ENCODE measurements at places on chromosomes 7 and 10. TPM values are rescaled to one million over a fixed set of nuclear protein-coding genes. Genes with fewer than 3 reads are reported as not detected.

EIF5AL1 gene
- total RNA-seq: 0.14 TPM

DNA sequence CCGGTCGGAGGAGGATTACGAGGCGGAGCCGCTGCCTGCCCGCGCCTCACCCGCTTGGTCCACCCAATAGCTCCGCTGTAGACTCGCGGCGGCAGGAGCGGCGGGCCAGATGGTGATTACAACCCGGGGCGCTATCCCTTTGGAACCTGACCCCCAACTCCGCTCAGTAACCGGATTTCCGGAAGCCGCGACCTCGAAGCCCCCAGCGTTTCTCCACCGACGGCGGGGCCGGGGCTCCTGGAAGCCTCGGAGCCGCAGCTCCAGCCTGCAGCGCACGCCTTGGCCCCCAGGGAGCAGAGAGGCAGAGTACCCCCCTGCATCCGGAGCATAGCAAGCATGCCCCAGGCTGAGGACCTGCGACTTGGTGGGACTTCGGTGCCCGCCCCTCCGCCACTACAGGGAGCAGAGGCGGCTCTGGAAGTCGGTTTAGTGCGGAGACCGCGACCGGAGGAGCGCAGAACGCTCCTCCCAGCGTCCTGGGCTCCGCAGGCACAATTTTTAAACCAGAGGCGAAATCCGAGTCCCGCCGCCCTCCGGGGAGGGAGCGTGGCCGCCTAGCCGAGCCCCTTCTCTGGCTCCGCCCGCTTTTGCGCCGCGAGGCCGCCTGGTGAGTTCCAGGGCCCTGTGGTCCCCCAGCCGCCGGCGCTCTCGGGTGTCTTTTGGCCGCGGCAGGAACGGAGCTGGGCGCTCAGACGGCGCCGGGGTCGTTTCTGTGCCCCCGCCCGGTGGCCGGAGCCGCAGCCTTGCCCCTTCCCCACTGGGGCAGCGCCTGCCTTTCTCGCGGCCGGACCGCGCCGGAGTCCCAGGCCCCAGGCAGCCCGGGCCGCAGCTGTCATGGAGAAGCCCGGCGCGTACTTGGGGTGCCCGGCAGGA, 28.2 kb upstream of the BMS1 start:
- no peak for DNase-seq
- H3K36me3 ChIP-seq: no peaks in the 10 kb centered on the region
- no peak overlapping the region for H3K27ac ChIP-seq

DNA sequence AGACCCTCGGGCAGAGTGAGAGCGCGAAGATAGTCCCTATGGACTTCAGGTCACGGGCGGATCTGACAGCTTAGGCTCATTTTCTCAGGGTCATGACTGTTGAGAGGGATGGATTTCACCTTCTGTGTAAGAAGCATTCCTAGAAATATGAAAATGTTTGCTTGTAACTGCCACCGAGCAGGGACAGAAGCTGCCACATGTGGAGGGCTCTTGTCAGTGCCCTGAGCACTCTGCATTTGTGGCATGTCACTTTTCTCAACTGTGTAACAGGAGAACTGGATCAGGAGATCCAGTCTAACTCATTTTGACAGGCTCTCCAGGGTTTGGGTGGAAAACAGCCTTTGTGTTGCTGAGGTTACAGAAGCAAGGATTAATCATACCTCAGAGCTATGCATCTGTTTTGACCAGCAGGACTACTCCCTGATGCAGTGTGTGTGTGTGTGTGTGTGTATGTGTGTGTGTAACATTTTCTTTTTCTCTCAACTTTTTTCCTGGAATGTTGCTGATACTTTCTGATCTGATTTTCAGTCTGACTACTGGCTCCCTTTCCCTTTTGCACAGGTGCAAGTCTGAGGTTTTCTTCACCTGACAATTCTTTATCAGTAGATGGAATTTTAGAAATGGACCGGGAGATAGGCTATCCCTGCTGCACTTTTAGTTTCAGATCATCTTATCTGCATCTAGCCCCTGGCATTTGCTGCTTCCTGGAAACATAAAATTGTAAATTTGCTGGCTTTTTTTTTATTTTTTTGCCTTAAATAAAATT, 183.3 kb downstream of the STK31 start:
- no peak for DNase-seq
- no peaks in the 10 kb centered on the region for H3K36me3 ChIP-seq
- H3K4me1 ChIP-seq: no peaks in the 10 kb centered on the region
- H3K27ac ChIP-seq: no peak overlapping the region
- no peak overlapping the region for H3K4me3 ChIP-seq

PPP1R3A gene
- total RNA-seq: 0.35 TPM

- no peaks in the 10 kb centered on the region for H3K27me3 ChIP-seq
- H3K36me3 ChIP-seq: no peaks in the 10 kb centered on the region
- H3K27ac ChIP-seq: no peak overlapping the region
- no peak overlapping the region for H3K4me3 ChIP-seq
- no peaks in the 10 kb centered on the region for H3K4me1 ChIP-seq
- DNase-seq: no peak
Observed at GRCh38 chr7:108078691-108079090, 51.5 kb downstream of the LAMB4 start.

DNA sequence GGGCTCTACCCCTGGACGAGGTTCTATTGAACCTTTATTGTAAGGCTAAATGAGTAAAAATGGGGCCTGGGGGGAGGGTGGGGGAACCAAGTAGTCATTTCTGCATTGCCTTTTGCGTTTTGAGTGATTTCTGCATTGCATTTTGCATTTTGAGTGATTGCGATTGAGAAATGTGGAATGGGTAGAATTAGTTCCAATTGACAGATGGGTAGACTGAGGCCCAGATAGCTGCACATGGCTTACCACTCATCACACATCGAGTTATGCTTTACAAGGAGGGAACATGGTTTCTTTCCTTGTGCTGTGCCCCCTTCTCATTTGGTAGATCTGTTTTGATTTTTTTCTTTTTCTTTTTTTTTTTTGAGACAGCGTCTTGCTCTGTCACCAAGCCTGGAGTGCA, 858.7 kb downstream of the TYW1 start:
- H3K27ac ChIP-seq: no peak overlapping the region
- no peaks in the 10 kb centered on the region for H3K4me1 ChIP-seq
- no peaks in the 10 kb centered on the region for H3K36me3 ChIP-seq
- no peak for DNase-seq

FAM131B gene
- 3.3 TPM for total RNA-seq

GRCh38 chr10:5964736-5965135, 12.6 kb downstream of the IL15RA start:
- no peak overlapping the region for H3K4me3 ChIP-seq
- no peak overlapping the region for H3K27ac ChIP-seq
- H3K4me1 ChIP-seq: no peaks in the 10 kb centered on the region
- H3K27me3 ChIP-seq: no peaks in the 10 kb centered on the region
- DNase-seq: no peak

STAG3 gene
- 0.56 TPM for total RNA-seq

DNA sequence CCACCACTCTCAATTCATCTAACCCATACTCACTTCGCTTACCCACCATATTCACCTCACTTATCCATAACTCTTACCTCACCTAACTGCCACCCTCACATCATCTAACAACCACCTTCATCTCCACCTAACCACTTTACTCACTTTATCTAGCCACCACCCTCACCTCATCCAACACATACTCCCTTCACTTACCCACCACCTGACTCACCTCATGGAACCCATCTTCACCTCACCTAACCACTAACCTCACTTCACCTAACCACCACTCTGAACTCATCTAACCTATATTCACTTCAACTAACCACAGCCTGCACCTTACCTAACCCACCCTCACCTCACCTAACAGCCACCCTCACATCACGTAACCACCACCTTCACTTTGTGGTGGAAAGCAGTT, 84.2 kb downstream of the VIPR2 start:
- H3K4me1 ChIP-seq: no peaks in the 10 kb centered on the region
- H3K4me3 ChIP-seq: no peak overlapping the region
- no peaks in the 10 kb centered on the region for H3K27me3 ChIP-seq

- no peak overlapping the region for H3K27ac ChIP-seq
- DNase-seq: no peak
- no peak overlapping the region for H3K4me3 ChIP-seq
Observed at GRCh38 chr7:139089118-139089517, 20.4 kb downstream of the ZC3HAV1 start.

TAF3 gene
- 8.2 TPM for total RNA-seq

- peaks cover 27% of the 10 kb centered on the region for H3K4me1 ChIP-seq
- no peaks in the 10 kb centered on the region for H3K36me3 ChIP-seq
- no peak overlapping the region for H3K4me3 ChIP-seq
- no peak for DNase-seq
- H3K27ac ChIP-seq: no peak overlapping the region
Observed at GRCh38 chr10:129075508-129075907, 391.5 kb upstream of the MGMT start.

GRCh38 chr10:18540195-18540594, 111.2 kb downstream of the NSUN6 start:
- peaks cover 13% of the 10 kb centered on the region for H3K36me3 ChIP-seq
- H3K27me3 ChIP-seq: no peaks in the 10 kb centered on the region
- no peak overlapping the region for H3K27ac ChIP-seq
- DNase-seq: no peak
- H3K4me1 ChIP-seq: no peaks in the 10 kb centered on the region

DNA sequence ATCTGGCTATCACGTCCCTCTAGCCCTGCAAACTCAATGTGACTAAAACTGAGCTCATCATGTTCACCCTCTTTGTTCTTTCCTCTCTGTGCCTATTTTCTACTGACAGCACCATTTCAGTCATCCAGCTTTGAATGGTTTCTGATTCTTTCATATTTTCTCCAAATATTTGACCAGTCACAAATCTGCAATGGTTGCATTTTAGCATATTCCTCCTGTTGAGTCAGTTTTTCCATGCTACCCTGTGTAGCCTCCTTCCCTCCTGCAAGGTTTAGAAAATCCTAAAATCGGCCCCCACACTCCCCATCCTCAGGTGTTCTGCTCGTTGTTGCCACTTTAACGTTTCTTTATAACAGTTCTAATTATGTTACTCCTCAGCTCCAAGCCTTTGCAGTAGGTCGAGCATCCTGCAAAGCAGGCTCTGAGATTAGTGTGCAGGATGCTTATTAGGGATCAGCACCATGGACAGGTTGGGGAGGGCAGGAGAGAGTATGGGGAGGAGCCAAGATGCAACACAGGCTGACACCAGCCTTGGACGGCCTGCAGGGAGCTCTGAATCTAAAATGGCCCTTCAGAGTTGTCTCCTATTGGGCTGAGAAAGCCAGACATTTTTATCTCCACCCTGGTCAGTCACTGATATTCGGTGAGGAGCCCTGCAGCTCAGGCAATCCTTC, 531.0 kb upstream of the COBL start:
- no peak for DNase-seq
- no peaks in the 10 kb centered on the region for H3K4me1 ChIP-seq
- H3K4me3 ChIP-seq: no peak overlapping the region
- H3K27ac ChIP-seq: no peak overlapping the region

- no peak for DNase-seq
- peaks cover 7% of the 10 kb centered on the region for H3K4me1 ChIP-seq
- H3K36me3 ChIP-seq: no peaks in the 10 kb centered on the region
- no peak overlapping the region for H3K4me3 ChIP-seq
- no peaks in the 10 kb centered on the region for H3K27me3 ChIP-seq
Observed at GRCh38 chr7:84232646-84233045, 38.1 kb upstream of the SEMA3A start.

ANKRD30A gene
- not detected for total RNA-seq

WDFY4 gene
- total RNA-seq: 14.9 TPM

DNA sequence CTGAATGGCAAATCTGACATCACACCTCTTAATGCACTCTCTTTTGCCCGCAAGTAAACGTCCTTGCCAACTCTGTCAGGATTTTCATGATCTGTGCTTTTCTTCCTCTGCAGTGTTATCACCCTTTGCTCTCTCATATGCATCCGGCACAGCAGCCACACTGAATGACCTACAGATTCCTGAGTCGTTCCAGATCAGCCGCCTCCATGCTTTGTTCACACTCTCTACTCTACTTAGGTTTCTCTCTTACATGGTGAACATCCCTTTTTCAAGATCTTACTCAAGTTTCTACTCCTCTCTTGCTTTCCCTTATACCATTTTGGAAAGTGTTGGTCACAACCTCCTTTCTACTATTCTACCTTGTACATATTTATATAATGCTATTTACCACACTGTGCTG, 127.7 kb upstream of the AOAH start:
- no peak overlapping the region for H3K27ac ChIP-seq
- H3K36me3 ChIP-seq: peaks cover 5% of the 10 kb centered on the region
- no peak overlapping the region for H3K4me3 ChIP-seq

DNA sequence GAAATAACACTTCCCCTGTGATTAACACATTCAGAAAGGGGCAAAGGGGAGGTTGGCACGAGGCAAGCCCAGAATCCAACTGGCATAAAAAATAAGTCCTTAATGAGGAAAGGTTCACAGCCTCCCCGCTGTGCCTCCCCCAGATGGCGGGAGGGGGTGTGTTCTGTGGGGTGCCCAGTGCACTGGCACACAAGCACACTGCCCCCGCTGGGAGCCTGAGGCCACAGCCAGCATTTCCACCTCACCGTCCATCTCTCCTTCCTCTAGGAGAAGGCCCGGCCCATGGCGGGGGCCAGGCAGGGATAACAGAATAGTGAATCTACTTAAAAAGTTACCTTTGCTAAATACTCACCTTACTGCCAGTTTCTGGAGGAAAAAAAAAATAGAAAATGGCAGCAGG, 43.2 kb downstream of the PRKAG2 start:
- no peak overlapping the region for H3K4me3 ChIP-seq
- no peak for DNase-seq
- no peak overlapping the region for H3K27ac ChIP-seq
- H3K4me1 ChIP-seq: no peaks in the 10 kb centered on the region
- no peaks in the 10 kb centered on the region for H3K27me3 ChIP-seq

- no peaks in the 10 kb centered on the region for H3K4me1 ChIP-seq
- H3K4me3 ChIP-seq: no peak overlapping the region
- no peak overlapping the region for H3K27ac ChIP-seq
- DNase-seq: no peak
Observed at GRCh38 chr7:22319424-22320403, 37.2 kb downstream of the RAPGEF5 start.

CREB5 gene
- 49.1 TPM for total RNA-seq

DNA sequence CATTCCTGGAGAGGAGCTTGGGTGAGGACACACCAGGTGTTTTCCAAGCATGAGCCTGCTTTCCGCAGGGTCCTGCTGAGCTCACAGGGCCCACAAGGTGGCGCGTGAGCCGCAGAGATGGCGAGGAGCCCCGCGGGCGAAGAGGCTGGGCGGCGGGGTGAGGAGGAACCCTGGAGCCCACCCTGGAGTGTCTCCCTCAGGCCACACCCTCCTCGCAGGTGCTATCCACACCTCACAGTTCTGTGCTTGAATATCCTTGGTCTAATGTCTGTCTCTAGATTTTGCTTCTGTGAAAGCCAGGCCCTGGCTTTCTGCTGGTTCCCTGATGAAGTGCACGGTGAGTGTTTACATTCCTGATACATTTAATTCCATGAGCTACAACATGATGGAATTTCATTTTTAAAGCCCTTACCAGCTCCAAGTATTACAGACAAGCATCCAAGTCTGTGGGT, 433.6 kb downstream of the ACTR3B start:
- no peaks in the 10 kb centered on the region for H3K27me3 ChIP-seq
- no peaks in the 10 kb centered on the region for H3K36me3 ChIP-seq
- no peak overlapping the region for H3K27ac ChIP-seq
- no peaks in the 10 kb centered on the region for H3K4me1 ChIP-seq

Data from thoracic aorta (tissue), 2 donors.